ENCODE measurements at places on chromosomes 13 and 19. TPM values are rescaled to one million over a fixed set of nuclear protein-coding genes. Genes with fewer than 3 reads are reported as not detected.

AMER2 gene
- total RNA-seq = not detected

ZNF442 gene
- 5.1 TPM for total RNA-seq

HNRNPM gene
- total RNA-seq = 131 TPM

NR2F6 gene
- total RNA-seq = 41.7 TPM

ZNF709 gene
- 2.6 TPM for total RNA-seq

F10 gene
- 7.9 TPM for total RNA-seq

MEF2B gene
- 1.4 TPM for total RNA-seq

SERTM1 gene
- 5.9 TPM for total RNA-seq

RXFP2 gene
- total RNA-seq = not detected

ENOX1 gene
- 0.69 TPM for total RNA-seq

ZNF729 gene
- total RNA-seq = not detected

TTYH1 gene
- not detected for total RNA-seq

KLK2 gene
- not detected for total RNA-seq

ALG11 gene
- total RNA-seq = 38.4 TPM

MTRF1 gene
- total RNA-seq = 10.7 TPM

ZNF544 gene
- total RNA-seq = 27.0 TPM

GAPDHS gene
- not detected for total RNA-seq

WDR87 gene
- not detected for total RNA-seq

KLK8 gene
- total RNA-seq = not detected

ADPRHL1 gene
- 1.9 TPM for total RNA-seq

PRR22 gene
- 2.0 TPM for total RNA-seq

KLK6 gene
- total RNA-seq = not detected

ARRDC5 gene
- total RNA-seq = not detected

IGSF23 gene
- not detected for total RNA-seq

MAST1 gene
- total RNA-seq = not detected

TRIM28 gene
- total RNA-seq = 199 TPM

VSIG10L gene
- 2.1 TPM for total RNA-seq

ZNF541 gene
- total RNA-seq = 0.26 TPM

MUC16 gene
- total RNA-seq = 0.41 TPM

CEACAM20 gene
- total RNA-seq = 0.35 TPM
